ENCODE measurements at places on chromosomes 2 and 18. TPM values are rescaled to one million over a fixed set of nuclear protein-coding genes. Genes with fewer than 3 reads are reported as not detected.

DNA sequence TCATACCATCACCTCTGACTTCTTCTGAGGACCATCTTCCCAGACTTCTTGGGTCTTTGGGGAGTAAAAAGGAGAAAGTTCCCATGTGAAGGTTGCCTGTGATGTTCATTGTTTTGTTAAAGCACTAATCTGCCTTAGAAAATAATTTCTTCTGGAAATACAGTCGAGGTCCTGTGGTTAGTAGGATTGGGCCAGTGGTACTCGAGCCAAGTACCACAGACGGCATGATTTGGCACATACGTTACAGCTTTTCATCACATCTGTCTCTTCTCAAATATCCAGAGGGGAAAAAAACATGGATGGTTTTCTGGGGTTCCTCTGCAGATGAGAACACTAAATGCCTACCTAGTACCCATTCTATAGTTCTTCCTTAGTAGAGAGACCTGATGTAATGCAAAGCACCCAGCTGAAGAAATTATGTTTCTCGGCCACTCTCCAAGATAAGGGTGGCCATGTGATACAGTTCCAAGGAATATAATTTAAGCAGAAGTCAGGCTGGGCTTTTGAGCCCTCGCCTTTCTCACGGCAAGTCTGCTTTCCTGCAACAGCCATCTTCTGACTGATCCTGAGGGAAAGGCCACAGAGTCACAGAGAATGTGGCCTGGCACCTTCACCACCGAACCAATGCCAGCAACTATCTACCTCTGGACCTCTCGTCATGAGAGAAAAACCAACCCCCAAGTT, 161.0 kb downstream of the RNF152 start:
- DNase-seq = no peak
- H3K4me3 ChIP-seq = no peak overlapping the region
- peaks cover 3% of the 10 kb centered on the region for H3K36me3 ChIP-seq
- no peak overlapping the region for H3K27ac ChIP-seq
- H3K27me3 ChIP-seq = no peaks in the 10 kb centered on the region
- H3K4me1 ChIP-seq = peaks cover 37% of the 10 kb centered on the region

FEV gene
- 15.6 TPM for total RNA-seq

GRCh38 chr2:148617219-148617618, 27.3 kb upstream of the EPC2 start:
- H3K27me3 ChIP-seq = no peaks in the 10 kb centered on the region
- H3K27ac ChIP-seq = no peak overlapping the region
- H3K36me3 ChIP-seq = no peaks in the 10 kb centered on the region
- H3K4me3 ChIP-seq = no peak overlapping the region
- DNase-seq = no peak

- DNase-seq = no peak
- peaks cover 3% of the 10 kb centered on the region for H3K4me1 ChIP-seq
- H3K27me3 ChIP-seq = peaks cover 2% of the 10 kb centered on the region
- H3K27ac ChIP-seq = no peak overlapping the region
Measured at GRCh38 chr18:48798334-48799245, 152.2 kb downstream of the SMAD7 start.

- no peak overlapping the region for H3K4me3 ChIP-seq
- no peak for DNase-seq
- H3K4me1 ChIP-seq = peaks cover 13% of the 10 kb centered on the region
- H3K27me3 ChIP-seq = no peaks in the 10 kb centered on the region
Measured at GRCh38 chr18:74522635-74523548, 11.4 kb upstream of the CNDP1 start.

- H3K4me3 ChIP-seq = no peak overlapping the region
- H3K27me3 ChIP-seq = no peaks in the 10 kb centered on the region
- no peak overlapping the region for H3K27ac ChIP-seq
Measured at GRCh38 chr2:74026687-74027241, 42.1 kb downstream of the TET3 start.

GRCh38 chr2:110197452-110197851, 7.4 kb downstream of the NPHP1 start:
- H3K36me3 ChIP-seq = peaks cover 11% of the 10 kb centered on the region
- no peak for DNase-seq
- no peaks in the 10 kb centered on the region for H3K27me3 ChIP-seq
- H3K4me1 ChIP-seq = peaks cover 1% of the 10 kb centered on the region
- no peak overlapping the region for H3K4me3 ChIP-seq
